ENCODE measurements at places on chromosomes 11 and 22. TPM values are rescaled to one million over a fixed set of nuclear protein-coding genes. Genes with fewer than 3 reads are reported as not detected.

The FAM111B gene
- 3.3 TPM for total RNA-seq

The CLCF1 gene
- 3.0 TPM for total RNA-seq

The GAB4 gene
- not detected for total RNA-seq

The KDM4F gene
- total RNA-seq, result not detected

Measured in CD4-positive, CD25-positive, alpha-beta regulatory T cell (primary cell).